HepG2 (cell line): ENCODE measurements at places on chromosomes 13 and 19. TPM values are rescaled to one million over a fixed set of nuclear protein-coding genes. Genes with fewer than 3 reads are reported as not detected.

GRCh38 chr19:10828981-10829821, 6.8 kb downstream of the TMED1 start:
- no peak for DNase-seq

DNA sequence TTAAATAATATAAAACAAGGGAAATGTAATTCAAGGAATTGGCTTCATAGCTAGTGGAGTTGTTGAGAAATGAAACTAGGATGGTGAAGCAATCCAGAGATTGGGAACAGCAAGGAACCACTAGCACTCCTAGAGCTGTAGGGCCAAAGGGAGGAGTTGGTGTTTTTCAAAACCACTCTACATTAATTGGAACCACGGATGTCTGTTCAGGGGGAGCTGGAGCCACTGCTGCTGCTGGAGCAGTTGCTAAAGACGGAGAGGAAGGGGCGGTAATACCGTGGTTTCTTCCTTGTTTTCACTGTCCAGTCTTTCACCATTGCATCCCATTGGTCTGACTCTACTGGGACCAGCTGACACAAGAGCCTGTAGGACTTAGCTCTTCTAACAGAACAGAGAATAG, 8.5 kb downstream of the DNAJC15 start:
- no peak for DNase-seq

- no peak for DNase-seq
Observed at GRCh38 chr13:106108346-106108745, 427.1 kb downstream of the EFNB2 start.

- DNase-seq = no peak
Observed at GRCh38 chr13:42597505-42597904, 23.6 kb downstream of the TNFSF11 start.

DNA sequence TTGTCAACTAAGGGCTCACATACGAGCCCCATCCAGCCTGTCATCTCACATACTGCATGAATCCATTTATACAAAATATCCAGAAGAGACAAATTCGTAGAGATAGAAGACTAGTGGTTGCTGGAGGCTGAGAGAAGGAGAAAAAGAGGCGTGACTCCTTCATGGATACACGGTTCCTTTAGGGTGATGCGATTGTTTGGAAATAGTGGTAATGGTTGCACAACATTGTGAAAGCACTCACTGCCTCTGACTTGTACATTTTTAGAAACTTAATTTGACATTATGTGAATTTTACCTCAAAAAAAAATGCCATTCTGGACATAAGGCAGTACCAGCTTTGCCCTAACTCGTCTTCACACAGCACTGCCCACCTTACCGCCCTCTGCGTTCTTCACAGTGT, 27.3 kb downstream of the IGFL1 start:
- DNase-seq = no peak

- no peak for DNase-seq
Observed at GRCh38 chr19:54317108-54317964, 4.4 kb upstream of the LILRA5 start.

GRCh38 chr19:35038623-35039512, 2.7 kb upstream of the HPN start:
- DNase-seq = no peak

GRCh38 chr13:83272652-83273240, 609.5 kb downstream of the SLITRK1 start:
- no peak for DNase-seq

- DNase-seq = peak; percentile 21
Observed at GRCh38 chr13:99033814-99034213, 56.0 kb upstream of the DOCK9 start.

GRCh38 chr19:50501186-50501567, 9.8 kb downstream of the JOSD2 start:
- DNase-seq = no peak

- no peak for DNase-seq
Observed at GRCh38 chr19:36748431-36749275, 24.0 kb downstream of the ZNF850 start.

DNA sequence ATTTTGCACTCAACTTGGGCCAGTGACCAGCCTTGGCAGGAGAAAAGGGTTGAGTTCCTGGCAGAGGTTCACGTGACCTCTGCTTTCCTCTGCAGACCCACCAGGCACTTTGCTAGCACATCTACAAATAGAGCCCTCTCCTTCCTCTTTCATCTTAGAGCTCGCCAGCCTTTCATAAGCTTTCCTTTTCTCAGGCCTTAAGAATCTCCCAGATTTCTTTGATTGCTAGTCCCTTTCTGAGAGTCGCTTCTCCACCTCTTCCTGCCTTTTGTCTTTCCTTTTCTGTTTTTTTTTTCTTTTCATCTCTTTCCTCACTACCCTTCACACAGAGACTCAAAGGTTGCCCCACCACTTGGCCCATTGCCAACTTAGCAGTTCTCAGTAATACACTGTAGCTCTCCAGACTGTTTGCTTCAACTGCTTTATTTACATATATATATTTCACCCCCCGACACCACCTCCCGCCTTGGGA, 375.7 kb upstream of the SPRY2 start:
- DNase-seq = no peak

DNA sequence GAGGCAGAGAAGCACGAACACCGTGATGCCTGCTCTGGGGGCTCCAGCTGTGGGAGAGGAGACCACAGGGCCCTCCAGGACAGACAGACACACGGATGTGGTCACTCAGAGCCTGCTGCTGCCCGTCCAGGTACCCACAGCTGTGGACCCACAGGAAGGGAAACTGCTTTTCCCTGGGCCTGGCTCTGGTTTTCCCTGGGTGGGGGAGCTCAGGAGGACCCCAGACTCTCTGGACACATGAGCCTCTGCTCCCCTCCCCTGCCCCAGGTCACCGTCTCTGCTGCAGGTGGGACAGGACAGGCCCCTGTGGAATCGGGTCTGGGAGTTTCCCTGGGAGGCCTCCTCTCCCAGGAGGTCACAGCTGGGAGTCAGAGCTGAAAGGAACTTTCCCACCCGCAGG, 7.3 kb downstream of the LILRA4 start:
- DNase-seq = no peak

GRCh38 chr19:18291019-18291524, 9.7 kb upstream of the JUND start:
- no peak for DNase-seq

- DNase-seq = no peak
Observed at GRCh38 chr13:73187106-73187505, 128.3 kb downstream of the KLF5 start.

DNA sequence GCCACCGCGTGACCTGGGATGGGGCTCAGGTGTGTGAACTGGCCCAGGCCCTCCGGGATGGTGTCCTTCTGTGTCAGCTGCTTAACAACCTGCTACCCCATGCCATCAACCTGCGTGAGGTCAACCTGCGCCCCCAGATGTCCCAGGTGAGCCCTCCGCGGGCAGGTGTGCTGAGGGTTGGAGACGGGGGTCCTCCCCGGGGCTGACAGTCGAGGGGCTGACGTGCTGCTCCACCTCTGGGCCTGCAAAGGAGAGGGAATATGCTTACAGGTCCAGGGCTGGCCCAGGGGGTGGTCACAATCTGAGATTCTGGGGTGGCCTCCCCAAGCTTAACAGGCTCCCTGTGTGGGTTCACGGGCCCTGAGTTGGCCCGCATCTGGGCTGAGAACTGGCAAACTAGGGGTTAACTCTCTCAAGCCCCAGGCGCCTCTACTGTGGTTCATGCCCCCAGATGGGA, 386 bp downstream of the VAV1 start:
- no peak for DNase-seq

DNA sequence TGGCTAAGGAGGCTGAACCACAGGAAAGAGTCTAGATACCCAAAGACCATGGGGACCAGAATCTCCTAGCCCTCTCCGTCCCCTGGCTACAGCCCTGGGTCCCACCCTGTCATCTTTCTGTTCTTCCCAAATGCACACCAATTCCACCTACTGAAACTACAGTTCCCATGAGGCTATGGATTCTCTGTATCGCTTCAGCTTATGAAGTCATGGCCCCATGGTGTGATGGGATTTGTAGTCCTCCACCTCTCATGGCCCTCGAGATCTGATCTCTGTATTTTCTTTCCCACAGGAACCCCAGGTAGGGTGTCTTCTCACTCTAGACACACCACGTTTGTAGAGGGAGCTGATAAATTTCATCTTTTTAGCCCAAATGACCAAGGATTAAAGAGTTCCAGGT, 11.8 kb downstream of the PTPRH start:
- no peak for DNase-seq

DNA sequence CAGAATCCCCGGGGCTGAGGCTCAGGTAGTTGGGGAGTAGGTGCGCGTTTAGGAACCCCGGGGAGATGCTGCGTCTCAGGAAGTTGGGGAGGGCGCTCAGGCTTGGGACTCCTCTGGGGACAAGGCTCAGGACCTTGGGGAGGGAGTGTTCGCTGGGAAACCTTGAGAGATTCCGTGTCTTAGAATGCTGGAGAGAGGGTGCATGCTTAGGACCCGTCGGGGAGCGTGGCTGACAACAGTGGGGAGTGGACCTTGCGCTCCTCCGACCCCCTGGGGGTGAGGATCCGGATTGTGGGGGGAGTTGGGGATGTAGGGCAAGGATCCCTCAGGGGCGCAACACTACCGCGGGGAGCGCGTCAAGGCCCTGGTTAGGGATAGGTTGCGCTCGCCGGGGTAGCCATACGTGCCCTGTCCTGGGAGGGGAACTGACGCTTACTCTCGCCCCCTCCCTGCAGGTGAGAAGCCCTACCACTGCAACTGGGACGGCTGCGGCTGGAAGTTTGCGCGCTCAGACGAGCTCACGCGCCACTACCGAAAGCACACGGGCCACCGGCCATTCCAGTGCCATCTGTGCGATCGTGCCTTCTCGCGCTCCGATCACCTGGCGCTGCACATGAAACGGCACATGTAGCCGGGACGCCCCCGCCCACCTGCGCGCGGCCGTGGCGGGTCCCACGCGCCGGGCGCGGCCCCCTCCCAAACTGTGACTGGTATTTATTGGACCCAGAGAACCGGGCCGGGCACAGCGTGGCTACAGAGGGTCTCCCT, 2.0 kb downstream of the KLF2 start:
- DNase-seq = no peak

FUT1 gene
- 0.07 TPM in 2 replicates for total RNA-seq

GNA15 gene
- not detected in 2 replicates for total RNA-seq

WASF3 gene
- 10.4 and 13.3 TPM in 2 replicates for total RNA-seq
